ENCODE measurements at places on chromosomes 2 and 18. TPM values are rescaled to one million over a fixed set of nuclear protein-coding genes. Genes with fewer than 3 reads are reported as not detected.

DNA sequence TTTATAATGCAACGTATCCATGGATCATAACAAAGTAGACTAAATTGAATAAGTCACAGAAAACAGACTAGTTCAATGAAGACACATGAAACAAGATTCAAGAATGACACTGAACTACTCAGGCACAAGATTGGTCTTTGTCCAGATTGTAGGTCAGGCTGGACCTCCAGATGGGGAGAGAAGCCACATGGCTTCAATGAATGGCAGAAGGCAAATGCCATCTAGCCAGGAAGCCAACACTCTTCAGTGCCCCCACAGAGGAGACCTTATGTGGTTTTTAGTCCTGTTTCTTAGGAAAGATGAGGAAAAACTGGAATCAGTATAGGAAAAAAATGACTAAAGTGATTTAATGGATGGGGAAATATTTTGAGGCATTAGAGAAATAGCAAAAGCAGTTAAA lies 43.1 kb downstream of the BOD1L2 start:
- no peak for DNase-seq

GRCh38 chr18:26648509-26649192 lies 100.3 kb upstream of the KCTD1 start:
- DNase-seq: no peak

DNA sequence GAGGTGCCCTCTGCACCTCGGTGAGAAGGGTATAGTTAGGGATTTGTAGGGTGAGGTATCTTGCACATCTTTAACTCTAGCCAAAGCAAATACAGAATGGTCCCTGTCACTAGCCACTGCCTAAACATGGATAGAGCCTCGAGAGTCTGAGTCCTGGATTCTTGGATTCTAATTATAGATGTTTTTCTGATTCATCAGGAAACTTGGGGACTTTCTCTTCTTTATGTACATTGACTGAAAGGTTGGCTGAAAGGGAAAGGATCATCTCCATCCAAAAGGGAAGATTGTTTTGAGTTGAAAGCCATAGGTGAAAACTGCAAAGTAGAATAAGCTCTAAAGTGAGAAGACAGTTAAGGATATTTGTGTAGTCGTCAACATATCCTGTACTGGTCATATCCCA lies 8.2 kb downstream of the STK36 start:
- DNase-seq: no peak

- no peak for DNase-seq
These were observed 775.3 kb upstream of the POU3F3 start for GRCh38 chr2:104078431-104079157.

DNA sequence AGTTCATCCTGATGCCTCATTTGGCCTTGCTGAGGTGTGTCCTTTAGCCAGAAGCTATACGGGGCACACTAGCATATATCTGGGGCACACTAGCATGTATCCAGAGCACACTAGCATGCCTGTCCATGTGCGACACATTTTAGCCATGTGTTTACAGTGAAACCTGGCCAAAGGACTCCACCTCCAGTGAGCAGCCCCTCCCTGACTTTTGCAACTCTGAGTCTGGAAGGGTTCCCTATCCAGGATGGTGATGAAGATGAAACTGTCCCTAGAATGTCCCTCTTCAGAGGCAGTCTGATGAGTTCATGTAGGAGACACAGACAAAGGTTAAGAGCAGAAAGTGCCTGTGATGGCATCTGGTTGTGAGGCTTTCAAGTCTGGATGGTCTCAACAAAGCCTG lies 61.4 kb upstream of the LGALSL start:
- no peak for DNase-seq

- no peak for DNase-seq
These were observed 83.8 kb downstream of the FAM117B start for GRCh38 chr2:202718614-202719013.

GRCh38 chr2:143550500-143550899 lies 421.3 kb downstream of the ARHGAP15 start:
- no peak for DNase-seq

GRCh38 chr18:3683483-3683882 lies 233.5 kb downstream of the TGIF1 start:
- no peak for DNase-seq

DNA sequence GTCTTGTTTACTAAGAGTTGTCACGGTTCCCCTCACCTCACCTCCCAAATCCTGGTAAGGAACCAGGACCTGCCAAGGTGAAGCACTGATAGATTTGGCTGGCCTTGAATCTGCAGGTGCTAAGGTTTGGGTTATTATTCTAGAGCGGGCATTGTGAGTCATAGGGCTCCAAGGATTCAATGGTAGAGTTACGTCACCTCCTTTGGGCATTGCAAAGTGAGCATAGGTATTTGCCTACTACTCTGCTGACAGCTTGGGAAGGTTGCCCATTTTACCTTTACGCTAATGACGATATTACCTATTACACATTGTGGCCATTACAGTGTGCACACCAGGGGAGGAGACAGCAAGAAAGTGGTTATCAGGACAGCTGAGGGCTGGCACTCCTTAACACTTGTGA lies 59.3 kb downstream of the SETBP1 start:
- no peak for DNase-seq

GRCh38 chr2:121565389-121566250 lies 34.9 kb downstream of the RNU4ATAC start:
- DNase-seq: no peak

DNA sequence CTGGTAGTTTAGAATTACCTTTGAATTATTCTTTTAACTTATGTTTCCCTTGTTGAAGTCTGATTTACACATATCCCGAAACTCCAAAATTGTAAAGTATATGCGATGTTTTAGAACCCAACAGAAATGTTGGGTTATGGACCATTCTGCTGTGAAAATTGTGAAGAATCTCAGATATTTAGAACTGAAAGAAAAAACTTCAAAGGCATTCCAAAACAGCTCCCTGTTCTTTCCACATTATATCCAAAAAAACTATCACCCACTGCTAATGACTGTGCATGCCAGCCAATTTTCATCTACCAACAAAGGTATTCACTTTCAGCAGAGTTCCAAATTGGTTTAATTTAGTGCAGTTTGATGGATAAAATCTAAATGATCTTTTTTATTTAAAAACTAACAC lies 21.5 kb upstream of the PDE1A start:
- no peak for DNase-seq

- no peak for DNase-seq
These were observed 4.3 kb upstream of the NAGK start for GRCh38 chr2:71064110-71064611.

GRCh38 chr2:232434091-232434490 lies 21.9 kb upstream of the ALPI start:
- DNase-seq: no peak

DNA sequence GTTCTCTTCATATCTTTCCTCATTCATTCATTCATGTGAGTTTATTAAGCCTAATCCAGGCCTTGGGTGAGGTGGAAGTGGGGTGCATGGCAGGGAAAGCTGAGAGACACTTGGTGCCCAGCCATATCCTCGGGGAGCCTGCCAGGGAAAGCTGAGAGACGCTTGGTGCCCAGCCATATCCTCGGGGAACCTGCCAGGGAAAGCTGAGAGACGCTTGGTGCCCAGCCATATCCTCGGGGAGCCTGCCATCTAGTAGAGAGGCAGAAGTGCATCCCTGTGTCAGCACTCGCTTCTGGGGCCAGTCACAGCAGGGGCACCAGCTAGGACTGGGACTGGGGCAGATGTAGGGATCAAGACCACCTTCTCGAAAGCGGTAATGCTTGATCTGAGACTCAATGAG lies 39.4 kb downstream of the DDX18 start:
- DNase-seq: no peak

DNA sequence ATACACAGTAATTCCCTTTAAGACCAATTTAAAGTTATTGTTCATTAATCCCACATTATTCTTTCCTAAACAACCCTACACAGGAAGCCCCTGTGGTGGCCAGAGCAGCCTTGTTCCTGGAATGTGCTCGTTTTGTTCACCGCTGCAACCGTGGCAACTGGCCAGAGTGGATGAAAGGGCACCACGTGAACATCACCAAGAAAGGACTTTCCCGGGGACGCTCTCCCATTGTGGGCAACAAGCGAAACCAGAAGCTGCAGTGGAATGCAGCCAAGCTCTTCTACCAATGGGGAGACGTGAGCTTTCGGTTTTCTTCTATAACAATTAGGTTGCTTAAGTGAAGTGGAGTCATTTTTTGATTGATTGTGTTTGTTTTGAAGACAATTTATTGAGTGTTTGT lies 101.0 kb downstream of the UNC80 start:
- DNase-seq: no peak

GRCh38 chr2:20541294-20541640 lies 94.4 kb downstream of the RHOB start:
- no peak for DNase-seq

- DNase-seq: no peak
These were observed 26.7 kb downstream of the IFIH1 start for GRCh38 chr2:162291748-162292147.

DNA sequence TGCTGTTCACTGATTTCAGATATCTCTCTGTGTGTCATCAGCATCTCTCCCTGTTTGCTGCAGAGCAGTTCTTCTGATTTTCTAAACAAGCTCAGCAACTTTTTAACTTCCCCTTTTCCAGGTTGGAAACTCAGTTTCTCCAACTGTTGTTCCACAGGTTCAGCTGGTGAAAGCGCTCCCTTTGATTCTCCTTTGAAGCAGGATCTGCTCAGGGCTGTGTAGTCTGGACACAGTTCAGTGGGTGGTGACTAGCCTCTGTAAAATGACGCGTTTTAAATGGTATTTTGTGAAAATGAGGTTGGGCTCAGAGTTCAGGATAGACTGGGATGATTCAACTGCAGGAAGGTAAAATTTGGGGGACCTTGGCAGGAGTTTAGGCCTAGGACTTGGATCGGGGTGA lies 106.3 kb downstream of the TRIM43 start:
- no peak for DNase-seq

DNA sequence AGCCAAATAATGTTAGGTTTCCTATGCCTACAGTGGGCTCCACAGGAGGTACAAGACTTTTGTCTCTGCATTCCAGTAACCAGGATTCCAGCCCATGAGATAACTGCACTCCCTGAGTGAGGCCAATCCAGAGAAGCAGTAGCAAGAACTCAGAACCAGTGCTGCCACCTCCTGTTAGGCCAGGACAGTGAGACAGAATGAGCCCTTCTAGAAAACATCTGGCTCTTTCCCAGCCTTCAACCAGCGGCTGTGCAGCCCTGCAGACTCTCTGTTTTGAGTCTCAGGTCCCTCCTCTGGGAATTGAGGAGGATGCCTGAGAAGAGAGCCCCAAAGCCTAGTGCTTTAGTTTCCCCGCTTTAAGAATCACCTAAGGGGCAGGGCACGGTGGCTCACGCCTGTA lies 44.2 kb downstream of the ARID5A start:
- no peak for DNase-seq

DNA sequence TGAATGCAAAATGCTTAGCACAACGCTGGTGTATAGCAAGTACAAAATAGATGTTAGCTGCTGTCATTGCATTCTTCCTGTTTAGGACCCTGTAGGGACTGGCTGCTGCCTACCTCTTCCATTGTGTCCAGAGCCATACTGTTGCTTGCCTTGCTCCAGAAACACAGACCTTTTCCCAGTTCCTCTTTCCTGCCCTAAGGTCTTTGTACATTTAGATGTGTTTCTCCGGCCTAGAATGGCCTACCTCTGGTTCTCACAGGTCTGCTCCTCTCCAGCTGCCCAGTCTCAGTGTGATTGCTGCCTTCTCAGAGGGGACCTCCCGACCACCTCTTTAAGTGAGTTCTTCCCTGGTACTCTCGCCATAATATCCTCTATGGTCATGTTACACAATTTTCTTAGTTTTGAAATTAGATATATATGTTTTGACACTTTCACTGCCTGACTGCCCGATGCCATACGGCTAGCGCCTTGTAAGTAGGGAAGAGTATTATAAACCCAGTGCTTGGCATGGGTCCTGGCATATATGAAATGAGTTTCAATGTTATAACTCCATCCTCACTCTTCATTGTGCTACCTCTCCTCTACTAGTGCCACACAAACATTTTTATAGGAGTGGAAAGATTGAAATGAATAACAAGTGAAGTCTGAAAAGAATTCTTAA lies 48.3 kb downstream of the RFTN2 start:
- DNase-seq: no peak

- DNase-seq: no peak
These were observed 15.0 kb upstream of the MAT2A start for GRCh38 chr2:85523903-85524335.

- no peak for DNase-seq
These were observed 86.0 kb downstream of the DCC start for GRCh38 chr18:52426041-52426440.

DNA sequence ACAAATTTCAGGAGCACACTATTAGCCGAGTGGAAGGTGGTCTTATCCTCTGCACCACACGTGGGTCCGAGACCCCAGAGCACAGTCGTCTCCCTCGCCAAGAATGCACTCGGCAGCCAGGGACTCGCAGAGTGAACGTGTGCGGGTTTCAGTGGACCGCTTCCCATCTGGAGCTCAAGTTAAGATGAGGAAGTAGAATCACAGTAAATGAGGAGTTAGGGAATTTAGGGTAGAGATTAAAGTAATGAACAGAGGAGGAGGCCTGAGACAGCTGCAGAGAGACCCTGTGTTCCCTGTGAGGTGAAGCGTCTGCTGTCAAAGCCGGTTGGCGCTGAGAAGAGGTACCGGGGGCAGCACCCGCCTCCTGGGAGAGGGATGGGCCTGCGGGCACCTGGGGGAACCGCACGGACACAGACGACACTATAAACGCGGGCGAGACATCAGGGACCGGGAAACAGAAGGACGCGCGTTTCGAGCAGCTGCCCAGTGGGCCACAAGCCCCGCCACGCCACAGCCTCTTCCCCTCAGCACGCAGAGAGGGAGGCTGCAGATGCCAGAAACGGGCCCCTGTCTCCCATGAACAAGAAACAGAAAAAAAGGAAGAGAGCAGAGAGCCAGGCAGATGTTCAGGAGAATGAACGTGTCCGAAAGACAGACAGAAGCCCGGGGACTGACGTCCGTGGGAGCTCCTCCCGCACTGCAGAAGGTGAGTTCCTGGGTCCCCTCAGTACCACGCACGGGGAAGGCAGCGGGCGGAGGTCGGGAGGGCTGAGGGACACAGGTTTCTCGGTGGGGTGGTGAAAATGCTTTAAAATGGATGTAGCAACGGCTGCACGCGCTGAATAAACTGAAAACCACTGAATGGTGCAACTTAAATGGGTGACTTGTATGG lies 5.4 kb upstream of the KCNG2 start:
- no peak for DNase-seq

SLC5A7 gene
- not detected for total RNA-seq

TCF23 gene
- total RNA-seq: not detected

OBSL1 gene
- 0.26 TPM for total RNA-seq

IL1RL2 gene
- total RNA-seq: 0.09 TPM

FTCDNL1 gene
- 2.1 TPM for total RNA-seq

NDUFB3 gene
- 112 TPM for total RNA-seq

MC2R gene
- total RNA-seq: not detected

MATN3 gene
- total RNA-seq: not detected

PLCL1 gene
- total RNA-seq: 0.45 TPM

C2orf72 gene
- 0.66 TPM for total RNA-seq

CROCC2 gene
- not detected for total RNA-seq

DGKD gene
- total RNA-seq: 49.1 TPM

FOXD4L1 gene
- 0.17 TPM for total RNA-seq

RIT2 gene
- not detected for total RNA-seq

TUBB8B gene
- not detected for total RNA-seq

CASP8 gene
- 39.8 TPM for total RNA-seq

KYNU gene
- not detected for total RNA-seq
